ENCODE measurements at places on chromosomes 7 and 10. TPM values are rescaled to one million over a fixed set of nuclear protein-coding genes. Genes with fewer than 3 reads are reported as not detected.

GIMAP6 gene
- total RNA-seq: 89.9 TPM

HOXA11 gene
- total RNA-seq: 4.0 TPM

MACROH2A2 gene
- total RNA-seq: 1.1 TPM

CD36 gene
- total RNA-seq: 9.4 TPM

SLC13A4 gene
- not detected for total RNA-seq

MKX gene
- not detected for total RNA-seq

HGF gene
- total RNA-seq: 0.69 TPM

TMEM213 gene
- total RNA-seq: not detected

LRRC18 gene
- total RNA-seq: not detected

ATOH7 gene
- not detected for total RNA-seq

OR2A1 gene
- total RNA-seq: not detected

TRIM73 gene
- total RNA-seq: 0.05 TPM

POM121 gene
- 9.6 TPM for total RNA-seq

EPHB4 gene
- 146 TPM for total RNA-seq

MAP3K8 gene
- 3.1 TPM for total RNA-seq

ACSL5 gene
- total RNA-seq: 64.8 TPM

RPEL1 gene
- total RNA-seq: not detected

TDRD1 gene
- not detected for total RNA-seq

LRIT1 gene
- not detected for total RNA-seq

SCIN gene
- 0.13 TPM for total RNA-seq

Data from mammary microvascular endothelial cell (primary cell).